Astrocyte (in vitro differentiated cells and primary cell): ENCODE measurements at places on chromosomes 3 and 15. TPM values are rescaled to one million over a fixed set of nuclear protein-coding genes. Genes with fewer than 3 reads are reported as not detected.

Gene CASR
- not detected in 2 replicates for total RNA-seq

Gene UBA7
- total RNA-seq = 18.9 and 26.2 TPM in 2 replicates

Gene CNOT10
- 23.9 and 26.2 TPM in 2 replicates for total RNA-seq

Gene CTXN2
- not detected in 2 replicates for total RNA-seq

Gene VGLL3
- 53.8 and 63.7 TPM in 2 replicates for total RNA-seq

Gene SUSD5
- total RNA-seq = 2.8 and 2.9 TPM in 2 replicates

Gene PCSK6
- 0.36 and 1.3 TPM in 2 replicates for total RNA-seq

Gene CPLX3
- not detected in 2 replicates for total RNA-seq

Gene IL17RB
- total RNA-seq = 0.16 TPM in 1 of 2 replicates, not detected in the other

Gene SLC28A2
- not detected in 2 replicates for total RNA-seq

Gene FMN1
- total RNA-seq = 5.3 and 5.8 TPM in 2 replicates

Gene MESP1
- not detected in 2 replicates for total RNA-seq

Gene CIAO2A
- 51.2 and 53.4 TPM in 2 replicates for total RNA-seq

Gene SPSB4
- total RNA-seq = 0.94 and 2.2 TPM in 2 replicates

Gene AGBL1
- total RNA-seq = not detected in 2 replicates

Gene SKOR1
- total RNA-seq = not detected in 2 replicates

Gene C3orf49
- total RNA-seq = not detected in 2 replicates

Gene C3orf33
- 2.4 and 3.2 TPM in 2 replicates for total RNA-seq

Gene GREM1
- total RNA-seq = 74.5 and 112 TPM in 2 replicates

Gene TMEM207
- total RNA-seq = not detected in 2 replicates

Gene CFAP44
- 6.4 and 9.0 TPM in 2 replicates for total RNA-seq

Gene SEMA6D
- 1.0 and 1.5 TPM in 2 replicates for total RNA-seq

Gene TRH
- total RNA-seq = 0.14 TPM in 1 of 2 replicates, not detected in the other
